ENCODE measurements at places on chromosomes 2 and 18.

GRCh38 chr18:69674292-69674877 lies 273.3 kb downstream of the CD226 start:
- DNase-seq: no peak

GRCh38 chr2:219398721-219399363 lies 11.1 kb upstream of the DNPEP start:
- no peak for DNase-seq

DNA sequence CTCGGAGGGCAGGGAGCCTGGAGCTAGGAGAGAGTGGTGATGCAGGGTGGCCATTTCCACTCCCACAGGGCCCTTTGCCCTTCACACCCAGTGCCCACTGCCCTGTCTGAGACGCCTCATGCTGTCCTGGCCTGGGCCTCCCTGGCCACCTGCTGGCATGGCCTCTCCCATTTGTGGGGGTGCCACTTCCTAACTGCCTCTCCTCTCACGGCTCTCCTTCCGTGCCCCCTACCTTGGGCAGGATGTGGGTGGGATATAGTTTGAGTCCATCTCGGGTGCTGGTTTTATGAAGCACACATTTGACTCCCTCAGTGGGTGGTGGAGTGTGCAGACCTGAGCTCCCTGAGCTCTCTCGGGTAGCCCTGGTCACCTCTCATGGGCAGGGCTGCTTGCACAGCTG lies 46.0 kb downstream of the DGKD start:
- DNase-seq: no peak

GRCh38 chr18:55477499-55477859 lies 110.5 kb downstream of the TCF4 start:
- no peak for DNase-seq

GRCh38 chr2:53744395-53745065 lies 23.1 kb upstream of the CHAC2 start:
- DNase-seq: no peak

GRCh38 chr2:232349546-232349945 lies 29.0 kb upstream of the ALPP start:
- peak; percentile 1 for DNase-seq

- DNase-seq: no peak
Measured at GRCh38 chr18:76502551-76502950, 7.5 kb upstream of the ZNF516 start.

DNA sequence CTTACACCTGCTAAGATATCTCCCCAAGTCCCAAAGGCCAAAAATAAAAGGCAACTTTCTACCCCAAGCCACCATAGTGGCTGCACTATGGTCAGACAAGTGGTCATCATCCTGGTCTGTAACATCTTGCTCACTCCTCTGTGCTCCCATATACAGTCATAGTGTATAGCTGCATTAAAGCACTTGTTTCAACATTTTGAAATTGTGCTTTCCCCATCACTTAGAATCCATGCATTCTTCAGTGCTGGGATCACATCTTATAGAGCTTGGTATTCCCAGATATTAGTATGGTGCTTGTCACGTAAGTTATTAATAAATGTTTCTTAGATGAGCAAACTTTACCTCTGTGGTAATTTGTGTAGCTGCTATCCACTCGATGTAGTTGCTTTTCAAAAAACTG lies 40.4 kb upstream of the CDC42EP3 start:
- no peak for DNase-seq

DNA sequence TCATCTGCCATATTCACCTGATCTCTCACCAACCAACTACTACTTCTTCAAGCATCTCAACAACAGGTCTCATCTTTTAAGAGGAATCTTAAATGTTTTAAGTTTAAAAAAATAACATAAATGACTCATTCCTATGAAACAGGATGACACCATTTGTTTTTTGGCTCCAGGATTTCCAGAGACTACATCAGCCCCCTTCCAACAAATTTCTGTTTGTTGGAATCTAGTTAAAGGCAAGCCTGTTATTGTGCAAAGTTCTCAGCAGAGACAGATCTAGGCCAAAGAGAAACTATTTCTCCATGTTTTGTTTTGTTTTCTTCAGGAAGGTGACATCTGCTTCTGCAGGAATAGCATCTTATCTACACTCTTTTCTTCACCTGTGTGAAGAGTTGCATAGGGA lies 204.8 kb upstream of the SH3BP4 start:
- DNase-seq: no peak

- DNase-seq: no peak
Measured at GRCh38 chr2:136070913-136071312, 47.0 kb downstream of the CXCR4 start.

- no peak for DNase-seq
Measured at GRCh38 chr2:84969511-84970209, 1.3 kb upstream of the KCMF1 start.

DNA sequence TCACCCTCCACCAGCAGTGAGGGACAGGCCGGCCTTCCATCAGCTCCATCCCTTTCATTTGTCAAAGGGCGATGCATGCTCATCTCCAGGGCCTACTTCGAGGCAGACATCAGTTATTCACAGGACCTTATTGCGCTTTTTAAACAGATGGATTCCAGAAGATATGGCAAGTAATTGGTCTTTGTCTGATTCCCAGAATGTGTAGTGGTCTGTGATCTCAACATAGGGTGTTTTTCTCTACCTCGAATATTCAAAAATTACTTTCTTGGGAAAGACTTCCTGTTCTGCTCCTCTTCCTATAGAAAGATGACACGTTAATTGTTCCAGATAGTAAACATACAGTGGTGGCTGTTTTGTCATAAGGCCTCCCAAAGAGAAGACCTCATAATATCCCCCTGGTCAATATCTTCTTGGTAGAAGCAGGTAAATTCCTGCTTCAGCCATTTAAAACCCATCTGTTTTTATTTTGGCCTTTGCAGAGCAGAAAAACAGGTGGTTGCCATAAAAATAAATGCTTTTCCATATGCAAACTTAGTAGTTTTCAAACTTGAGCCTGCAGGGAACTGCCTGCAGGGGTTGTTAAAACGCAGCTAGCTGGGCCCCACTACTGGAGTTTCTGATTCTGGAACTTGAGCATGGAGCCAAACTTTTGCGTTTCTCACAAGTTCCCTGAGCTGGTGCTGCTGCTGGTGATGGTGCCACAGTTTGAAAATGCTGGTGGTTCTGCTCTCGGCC lies 8.2 kb downstream of the SMARCAL1 start:
- no peak for DNase-seq

- DNase-seq: no peak
Measured at GRCh38 chr2:233418761-233419546, 64.7 kb downstream of the DGKD start.

DNA sequence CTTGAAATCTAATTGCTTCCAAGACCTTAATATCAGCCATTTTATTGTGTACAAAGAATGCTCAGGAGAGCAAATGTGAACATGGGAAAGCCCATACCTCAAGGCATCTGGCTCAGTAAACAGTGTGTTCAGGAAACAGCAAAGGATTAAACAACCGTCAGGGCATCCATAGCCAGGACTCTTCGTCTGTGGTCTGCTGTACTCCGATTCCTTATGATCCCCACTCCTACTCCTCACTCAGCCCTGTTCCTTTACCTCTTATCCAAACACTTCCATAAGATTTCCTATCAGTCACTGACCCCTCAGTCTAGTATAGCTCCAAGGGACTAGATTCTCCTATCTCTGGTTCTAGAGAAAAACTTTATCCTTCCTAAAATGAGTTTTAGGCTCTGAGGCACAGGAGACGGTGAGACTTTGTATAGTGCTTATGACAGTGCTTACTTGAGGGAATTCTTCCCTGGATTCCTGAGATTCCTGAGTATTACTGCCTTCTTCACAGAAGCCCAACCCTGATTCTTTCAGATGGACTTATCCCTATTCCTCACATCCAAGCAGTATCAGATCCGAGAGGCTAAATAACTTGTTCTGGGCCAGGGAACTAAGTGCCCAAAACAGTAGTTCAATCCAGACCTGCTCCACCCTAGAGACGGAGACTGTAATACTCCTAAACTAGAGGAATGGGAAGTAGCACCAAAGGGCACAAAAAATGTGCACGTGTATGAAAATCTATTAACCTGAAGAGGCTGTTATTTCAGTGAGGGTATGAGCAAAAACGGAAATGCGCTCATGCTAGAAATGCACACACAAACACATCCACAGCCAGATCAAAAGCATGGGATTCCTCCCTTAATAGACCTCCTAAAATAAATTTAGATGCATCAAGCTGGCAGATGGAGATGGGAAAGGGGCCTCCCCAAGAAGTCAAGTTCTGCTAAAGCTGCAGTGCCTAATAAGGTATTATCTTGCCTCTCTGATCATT lies 42.1 kb upstream of the SIGLEC15 start:
- no peak for DNase-seq

GRCh38 chr2:80655265-80655664 lies 350.7 kb upstream of the LRRTM1 start:
- no peak for DNase-seq

- no peak for DNase-seq
Measured at GRCh38 chr18:21664069-21664468, 40.5 kb downstream of the ABHD3 start.

- no peak for DNase-seq
Measured at GRCh38 chr2:240238786-240239185, 98.3 kb upstream of the OTOS start.

GRCh38 chr2:75751360-75751759 lies 40.6 kb upstream of the GCFC2 start:
- DNase-seq: no peak

GRCh38 chr2:235421618-235422017 lies 72.2 kb upstream of the AGAP1 start:
- DNase-seq: no peak

DNA sequence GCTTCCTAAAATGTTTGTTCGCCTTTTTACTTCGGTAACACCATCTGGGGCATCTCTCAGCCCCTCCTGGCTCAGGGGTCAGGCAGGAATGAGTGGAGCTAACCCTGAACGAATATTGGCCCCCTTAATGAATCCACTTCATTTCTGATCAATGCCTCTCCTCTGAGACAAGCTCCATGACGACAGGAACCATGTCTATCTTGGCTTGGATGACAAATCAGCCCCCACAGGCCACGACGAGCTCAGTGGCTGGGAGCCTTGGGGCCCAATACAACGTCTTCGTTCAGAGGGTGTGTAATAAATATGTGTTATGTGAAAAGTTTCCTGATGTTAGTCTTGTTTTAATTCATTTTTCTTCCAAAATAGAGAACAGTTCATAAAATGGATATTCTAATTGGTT lies 133.0 kb downstream of the COL6A3 start:
- no peak for DNase-seq

DNA sequence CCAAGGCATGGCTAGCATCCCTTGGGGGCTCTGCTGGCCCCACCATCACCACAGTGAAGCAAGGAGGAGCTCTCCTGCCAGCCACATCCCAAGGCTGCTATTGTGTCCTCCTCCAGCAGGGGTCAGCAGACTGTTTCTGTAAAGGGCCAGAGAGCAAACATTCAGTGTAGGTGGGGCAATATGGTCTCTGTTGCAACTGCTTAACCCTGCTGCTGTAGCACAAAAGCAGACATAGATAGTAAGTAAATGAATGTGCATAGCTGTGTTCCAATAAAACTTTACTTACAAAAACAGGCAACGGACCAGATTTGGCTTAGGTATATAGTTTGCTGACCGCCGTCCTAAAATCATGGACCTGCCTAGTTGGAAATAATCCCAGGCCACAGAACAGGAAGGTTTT lies 36.4 kb upstream of the ZBTB7C start:
- peak; percentile 83 for DNase-seq

- peak; percentile 68 for DNase-seq
Measured at GRCh38 chr2:127859712-127860085, 1.7 kb upstream of the POLR2D start.

DNA sequence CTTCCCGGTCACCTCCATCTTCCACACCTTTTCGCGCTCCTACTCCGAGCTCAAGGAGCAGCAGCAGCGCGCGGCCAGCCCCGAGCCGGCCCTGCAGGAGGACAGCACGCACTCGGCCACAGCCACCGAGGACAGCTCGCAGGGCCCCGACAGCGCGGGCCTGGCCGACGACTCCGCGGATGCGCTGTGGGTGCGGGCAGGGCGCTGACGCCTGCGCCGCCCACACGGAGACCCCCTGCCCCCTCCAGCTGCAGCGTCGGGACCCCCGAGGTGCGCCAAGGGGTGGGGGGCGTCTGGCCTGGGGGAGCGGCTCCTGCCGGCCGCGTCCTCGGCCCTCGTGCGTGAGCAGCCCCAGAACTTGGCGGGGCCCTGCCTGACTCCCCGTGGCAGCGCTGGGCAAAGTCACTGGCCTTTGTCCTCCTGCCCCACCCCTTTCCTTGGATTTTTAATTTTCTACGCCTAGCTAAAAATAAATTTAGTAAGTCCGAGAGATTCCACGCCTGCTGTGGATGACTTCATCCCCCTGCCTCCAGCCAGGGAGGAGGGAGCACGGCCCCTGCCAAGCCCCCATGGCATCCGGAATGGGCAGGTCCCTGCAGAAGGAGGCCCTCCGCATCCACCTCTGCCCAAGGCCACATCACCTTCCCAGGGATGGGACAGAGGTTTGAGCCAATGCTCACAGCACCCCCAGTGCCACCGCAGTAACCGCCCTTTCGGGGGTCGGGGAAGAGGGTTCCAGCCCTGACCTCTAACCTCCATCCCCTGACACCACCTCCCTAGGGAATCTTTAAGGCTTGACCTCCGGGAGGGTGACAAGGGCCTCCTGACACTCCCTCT lies 51.6 kb downstream of the SLC66A2 start:
- DNase-seq: no peak

- no peak for DNase-seq
Measured at GRCh38 chr18:35939138-35939537, 33.3 kb upstream of the RMP24 start.

GRCh38 chr2:231245249-231246094 lies 47.0 kb downstream of the ARMC9 start:
- no peak for DNase-seq

- no peak for DNase-seq
Measured at GRCh38 chr2:170201275-170201674, 23.3 kb downstream of the MYO3B start.

DNA sequence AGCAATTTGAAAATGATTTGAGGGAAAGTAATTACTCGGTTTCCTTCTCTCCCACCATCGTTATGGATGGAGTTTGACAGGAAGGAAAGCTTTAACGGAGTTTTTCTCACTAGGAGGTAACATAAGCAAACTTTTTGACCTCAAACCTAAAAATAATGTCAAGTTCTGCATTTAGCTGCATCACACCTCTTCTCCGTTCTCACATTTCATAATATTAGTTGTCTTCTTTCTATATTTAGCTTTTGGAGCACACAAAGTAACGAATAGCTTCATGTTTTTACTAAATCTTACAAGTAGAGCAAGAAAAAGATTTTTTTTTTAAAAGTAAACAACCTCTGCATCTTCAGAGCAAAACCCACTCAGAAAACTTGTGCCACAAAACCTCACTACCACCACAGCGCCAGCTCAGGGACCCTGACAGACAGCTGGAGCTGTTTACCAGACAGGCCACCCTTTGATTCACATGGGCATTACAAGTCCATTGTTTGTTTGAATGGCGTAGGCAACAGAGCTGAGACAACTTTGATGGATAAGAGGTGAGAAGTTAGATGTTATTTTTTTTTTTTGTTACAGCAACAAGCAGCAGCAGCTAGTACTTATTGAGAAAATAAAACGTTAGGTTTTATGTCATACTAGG lies 21.9 kb upstream of the ICOS start:
- DNase-seq: no peak

GRCh38 chr18:75880266-75880665 lies 452.8 kb upstream of the SMIM21 start:
- DNase-seq: no peak
